ENCODE measurements at places on chromosomes 2 and 18.

GRCh38 chr18:25345081-25345866, 6.7 kb downstream of the ZNF521 start:
- no peak for DNase-seq

DNA sequence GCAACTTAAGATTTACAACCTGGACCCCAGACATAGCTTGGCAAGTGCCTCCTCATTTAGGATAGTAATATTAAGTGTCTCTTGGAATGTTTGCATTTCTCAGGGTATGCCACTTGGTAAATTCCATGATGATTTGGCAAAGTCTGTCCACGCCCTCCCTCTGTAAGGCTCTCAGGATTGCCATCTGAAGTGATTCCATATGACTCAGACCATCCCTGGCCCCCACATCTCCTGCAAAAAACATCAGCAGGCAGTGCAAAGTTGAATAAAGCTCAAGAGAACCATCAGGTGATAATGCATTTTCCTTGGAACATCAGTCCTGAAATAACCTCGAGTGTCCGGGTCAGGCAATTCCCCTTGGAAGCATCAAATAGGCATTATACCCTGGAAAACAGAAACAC, 27.1 kb upstream of the PIEZO2 start:
- no peak for DNase-seq

GRCh38 chr2:122421775-122422174, 666.3 kb downstream of the TSN start:
- DNase-seq: no peak

GRCh38 chr18:57051657-57052044, 95.2 kb upstream of the BOD1L2 start:
- no peak for DNase-seq

DNA sequence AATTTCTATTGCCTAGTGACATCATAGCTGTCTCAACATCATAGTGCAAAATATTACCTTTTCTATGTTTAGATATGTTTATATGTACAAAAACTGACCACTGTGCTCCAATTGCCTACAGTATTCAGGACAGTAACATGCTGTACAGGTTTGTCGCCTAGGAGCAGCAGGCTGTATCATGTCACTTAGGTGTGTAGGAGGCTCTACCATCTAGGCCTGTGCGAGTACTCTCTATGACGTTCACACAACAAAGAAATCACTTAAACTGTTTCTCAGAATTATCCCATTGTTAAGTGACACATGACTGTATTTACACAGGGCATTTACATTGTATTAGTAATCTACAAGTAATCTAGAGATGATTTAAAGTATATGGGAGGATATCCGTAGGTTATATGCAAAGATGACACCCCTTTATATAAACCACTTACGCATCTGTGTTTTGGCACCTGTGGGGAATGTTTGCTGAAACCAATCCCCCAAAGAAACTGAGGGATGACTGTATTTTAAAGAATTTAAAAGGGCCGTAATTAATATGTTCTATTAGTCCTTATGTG, 24.7 kb downstream of the IL1R2 start:
- no peak for DNase-seq

DNA sequence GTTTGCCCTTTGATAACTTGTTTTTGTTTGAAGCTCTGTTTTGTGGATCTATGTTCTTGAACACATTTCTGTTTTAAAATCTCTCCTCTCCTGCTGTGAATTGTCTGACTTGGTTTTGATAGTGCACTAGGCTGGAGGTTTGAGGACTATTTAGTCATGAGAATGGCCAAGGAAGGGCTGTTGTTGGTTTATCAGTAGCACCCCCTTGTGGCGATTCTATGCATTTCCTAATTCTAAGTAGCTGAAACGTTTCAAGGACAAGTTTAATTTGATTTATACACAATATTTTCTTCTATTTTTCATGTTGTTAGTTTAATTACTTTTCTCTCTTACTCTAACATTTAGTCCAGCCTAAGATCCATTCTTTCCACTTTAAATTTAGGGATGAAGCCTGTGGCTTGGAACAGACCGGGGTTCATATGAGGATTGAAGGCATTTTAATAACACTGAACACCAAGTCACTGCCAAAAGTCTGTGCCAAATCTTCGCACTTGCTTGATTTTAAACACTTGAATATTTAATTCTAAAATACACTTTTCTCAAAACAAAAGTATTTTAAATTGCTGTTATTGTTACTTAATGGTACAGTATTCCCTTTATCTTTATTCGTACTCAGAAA, 166.0 kb downstream of the SOCS6 start:
- no peak for DNase-seq

DNA sequence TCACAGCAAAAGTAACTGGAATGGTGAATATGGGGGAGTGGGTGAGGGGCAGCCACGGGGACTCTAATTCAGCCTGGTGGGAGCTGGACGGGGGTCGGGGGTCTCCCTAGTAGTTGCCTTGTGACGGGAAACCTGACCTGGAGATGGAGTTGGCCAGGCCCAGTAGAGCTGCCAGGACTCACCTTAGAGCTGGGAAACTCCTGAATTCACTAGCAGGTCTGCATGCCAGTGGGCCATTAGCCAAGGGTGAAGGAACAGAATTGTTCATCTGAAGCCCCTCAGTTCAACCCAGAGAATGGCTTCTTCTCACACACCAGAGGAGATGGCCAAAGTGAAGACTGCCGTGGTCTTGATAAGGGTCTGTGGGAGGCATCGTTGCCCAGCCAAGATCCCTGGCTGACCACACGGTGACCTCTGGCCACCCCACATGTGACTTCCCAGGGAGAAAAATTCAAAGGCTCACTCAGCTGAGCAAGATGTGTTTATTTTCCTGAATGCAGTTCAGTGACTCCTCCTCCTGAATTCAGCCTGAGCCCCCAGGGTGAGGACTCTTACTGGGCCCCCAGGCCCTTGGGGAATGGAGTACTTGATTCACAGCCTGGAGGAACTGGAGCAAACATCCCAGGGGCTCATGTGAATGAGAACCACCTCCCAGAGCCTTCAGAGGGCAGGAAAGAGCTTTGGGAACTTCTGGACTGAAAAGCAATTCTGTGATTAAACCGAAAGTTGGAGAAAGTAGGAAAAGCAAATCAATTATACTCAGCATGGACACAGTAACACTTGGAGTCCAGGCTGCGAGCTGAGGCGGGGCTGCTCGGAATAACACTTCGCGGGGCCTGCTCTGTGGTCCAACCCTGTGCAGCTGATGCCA, 25.2 kb downstream of the MOCOS start:
- no peak for DNase-seq

DNA sequence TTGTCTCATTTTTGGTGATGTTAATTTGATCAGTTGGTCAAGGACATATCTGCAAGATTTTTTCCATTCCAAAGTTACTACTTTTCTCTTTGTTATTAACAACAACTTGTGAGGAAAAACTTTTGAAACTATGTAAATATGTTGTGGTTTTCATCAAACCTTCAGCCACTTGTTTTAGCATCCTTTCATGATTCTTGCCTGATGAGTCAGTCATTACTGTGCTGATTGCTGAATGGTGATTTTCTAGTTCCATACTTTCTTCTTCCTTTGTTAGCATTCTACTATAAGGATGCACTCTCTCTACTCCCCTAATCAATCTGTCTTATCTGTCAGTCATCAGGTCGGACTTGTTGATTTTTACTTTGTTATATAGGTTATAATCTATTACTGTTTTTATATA, 10.9 kb downstream of the TMEM87B start:
- no peak for DNase-seq

GRCh38 chr2:239038773-239039478, 191.0 kb downstream of the TWIST2 start:
- DNase-seq: no peak

- no peak for DNase-seq
Measured at GRCh38 chr2:236976266-236977062, 109.2 kb upstream of the COPS8 start.

DNA sequence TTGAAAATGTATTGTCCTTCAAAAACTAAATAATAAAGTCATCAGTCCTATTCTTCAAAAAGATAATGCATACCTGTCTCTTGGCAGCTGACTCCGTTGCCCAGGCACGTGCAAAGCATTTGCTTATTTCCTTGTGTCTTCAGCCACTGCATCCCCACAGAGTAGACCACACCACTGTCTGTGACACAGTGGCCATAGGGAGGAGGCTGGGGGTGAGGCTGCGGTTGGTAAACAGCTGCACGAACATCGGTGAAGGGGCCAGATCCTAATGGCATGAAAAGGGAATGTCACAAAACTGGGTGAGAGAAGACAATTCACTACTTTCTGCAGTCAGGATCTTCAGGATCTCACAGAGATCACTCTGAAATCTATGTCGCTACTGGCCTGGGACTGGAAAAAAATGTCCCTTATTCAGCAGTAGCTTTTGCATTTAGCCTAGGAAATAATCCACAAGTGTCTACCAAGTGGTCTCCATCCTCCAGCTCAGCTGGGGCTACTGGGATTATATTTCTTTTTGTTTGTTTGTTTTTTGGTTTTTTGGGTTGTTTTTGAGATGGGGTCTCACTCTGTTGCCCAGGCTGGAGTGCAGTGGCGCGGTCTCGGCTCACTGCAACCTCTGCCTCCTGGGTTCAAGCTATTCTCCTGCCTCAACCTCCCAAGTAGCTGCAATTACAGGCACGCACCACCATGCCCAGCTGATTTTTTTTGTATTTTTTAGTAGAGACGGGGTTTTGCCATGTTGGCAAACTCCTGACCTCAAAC, 10.7 kb downstream of the FN1 start:
- DNase-seq: no peak

DNA sequence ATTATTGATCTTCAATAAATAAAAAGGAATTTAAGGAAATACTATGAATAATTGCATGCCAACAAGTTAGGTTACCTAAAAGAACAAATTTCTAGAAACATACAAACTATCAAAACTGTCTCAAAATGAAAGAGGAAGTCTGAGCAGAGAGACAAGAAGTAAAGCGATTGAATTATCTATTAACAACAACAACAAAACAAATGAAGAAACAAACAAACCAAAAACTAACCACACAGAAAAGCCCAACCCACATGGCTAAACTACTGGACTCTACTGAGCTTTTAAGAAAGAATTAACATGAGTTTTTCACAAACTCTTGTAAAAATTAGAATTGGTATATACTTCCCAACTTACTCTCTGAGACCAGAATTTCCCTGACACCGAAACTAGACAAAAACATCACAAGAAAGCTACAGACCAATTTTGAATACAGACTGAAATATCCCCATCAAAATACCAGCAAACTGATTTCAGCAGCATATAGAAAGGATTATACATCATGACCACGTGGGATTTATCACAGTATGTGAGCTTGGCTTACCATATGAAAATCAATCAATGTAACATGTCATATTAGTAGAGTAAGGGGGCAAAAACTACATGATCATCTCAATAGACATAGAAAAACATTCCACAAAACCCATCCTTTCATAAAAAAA, 16.6 kb upstream of the GALNT1 start:
- no peak for DNase-seq
